ENCODE measurements at places on chromosomes 12 and 14.

- no peak for DNase-seq
Measured at GRCh38 chr12:5783289-5783920, 161.7 kb downstream of the ANO2 start.

DNA sequence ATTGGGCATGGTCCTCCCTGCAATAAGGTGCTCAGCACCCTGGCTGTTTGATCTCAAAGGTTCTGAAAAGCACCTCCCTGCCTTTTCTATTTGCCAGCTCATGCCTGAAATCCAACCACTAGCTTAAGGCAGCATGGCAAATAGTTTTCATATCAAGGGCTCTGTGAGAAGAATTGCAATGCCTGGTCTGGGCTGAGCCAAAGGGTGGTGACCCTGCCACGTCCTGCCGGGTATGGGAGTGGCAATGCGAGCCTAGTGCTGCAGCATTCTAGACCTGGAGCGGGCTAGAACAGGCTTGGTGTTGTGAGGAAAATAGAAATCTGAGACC, 2.3 kb upstream of the SCNN1A start:
- DNase-seq, result no peak

DNA sequence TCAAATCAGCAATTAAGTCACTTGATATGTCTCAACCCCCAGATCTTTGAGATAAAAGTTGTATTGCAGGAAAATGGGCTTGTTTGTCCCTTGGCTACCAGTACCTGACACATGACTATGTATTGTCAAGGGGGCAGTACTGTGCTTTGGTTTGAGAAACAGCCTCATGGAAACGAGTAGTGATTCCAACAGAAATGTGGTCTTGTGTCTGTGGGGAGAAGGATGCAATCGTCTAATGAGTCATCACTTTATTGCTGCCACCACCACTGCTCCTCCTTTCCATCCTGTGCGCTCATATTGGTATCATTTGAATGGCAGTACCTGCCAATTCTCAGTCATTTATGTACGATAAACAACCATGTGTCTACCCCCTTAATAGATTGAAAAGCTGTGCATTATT, 72.8 kb upstream of the ARHGAP5 start:
- no peak for DNase-seq

- no peak for DNase-seq
Measured at GRCh38 chr14:21536418-21537089, 10.4 kb upstream of the SALL2 start.

DNA sequence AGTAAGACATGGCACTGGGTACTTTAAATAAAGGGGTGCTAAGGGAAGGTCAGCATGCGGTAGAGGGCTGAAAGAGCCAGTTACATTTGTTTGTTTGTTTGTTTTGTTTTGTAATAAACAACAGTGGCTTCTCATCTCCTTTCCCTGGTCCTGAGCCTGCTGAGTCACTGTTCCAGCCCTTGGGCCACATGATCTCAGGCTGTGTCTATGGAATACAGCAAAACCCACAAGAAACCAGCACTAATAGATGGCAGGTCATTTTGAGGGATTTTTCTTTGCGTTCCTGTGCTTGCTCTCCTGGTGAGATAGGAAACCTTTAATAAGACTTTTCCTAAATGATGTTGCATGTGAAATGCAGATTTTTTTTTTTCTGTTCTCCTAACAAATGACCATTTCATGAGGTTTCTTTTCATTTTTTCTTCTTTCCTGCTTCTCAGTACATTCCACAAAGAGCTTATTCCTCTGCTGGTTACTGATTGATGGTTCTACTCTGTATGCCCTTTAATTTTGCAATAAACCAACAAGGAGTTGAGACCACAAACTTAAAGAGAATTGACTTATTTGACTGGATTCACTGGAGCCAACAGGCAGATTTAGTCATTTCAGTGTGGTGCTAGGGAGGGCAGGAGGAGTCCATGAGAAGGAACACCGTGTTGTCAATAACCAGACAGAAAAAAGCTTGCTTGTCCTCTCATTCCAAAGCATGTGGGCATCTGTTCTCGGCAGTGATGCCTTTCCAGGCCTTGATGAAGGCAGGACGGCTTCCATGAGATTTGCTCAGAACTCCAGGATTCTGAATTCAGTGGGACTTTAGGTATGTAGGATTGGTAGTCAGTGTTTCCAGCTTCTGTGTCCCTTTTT, 459.2 kb downstream of the RAD51B start:
- DNase-seq, result no peak

All from mesenteric fat pad (tissue), 1 donor.